ENCODE measurements at places on chromosomes 12 and 14.

- DNase-seq = no peak
Observed at GRCh38 chr12:3049611-3050249, 27.4 kb upstream of the TSPAN9 start.

DNA sequence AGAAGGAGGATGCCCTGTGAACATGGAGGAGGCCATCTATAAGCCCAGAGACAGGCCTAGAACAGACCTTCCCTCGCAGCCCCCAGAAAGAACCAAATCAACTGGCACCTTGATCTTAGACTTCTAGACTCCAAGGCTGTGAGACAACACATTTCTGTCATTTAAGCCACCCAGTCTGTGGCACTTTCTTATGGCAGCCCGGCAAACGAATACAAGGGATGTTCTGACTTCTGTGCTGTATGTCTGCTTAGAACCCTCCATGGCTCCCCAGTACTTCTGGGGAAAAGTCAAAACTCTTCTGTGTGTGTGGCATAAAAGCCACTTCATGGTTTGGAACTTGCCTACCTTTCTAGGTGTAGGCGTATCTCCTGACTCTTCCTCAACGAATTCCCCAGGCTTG is 42.9 kb downstream of the RBM19 start:
- no peak for DNase-seq

GRCh38 chr12:113875691-113876090 is 90.4 kb downstream of the RBM19 start:
- no peak for DNase-seq

DNA sequence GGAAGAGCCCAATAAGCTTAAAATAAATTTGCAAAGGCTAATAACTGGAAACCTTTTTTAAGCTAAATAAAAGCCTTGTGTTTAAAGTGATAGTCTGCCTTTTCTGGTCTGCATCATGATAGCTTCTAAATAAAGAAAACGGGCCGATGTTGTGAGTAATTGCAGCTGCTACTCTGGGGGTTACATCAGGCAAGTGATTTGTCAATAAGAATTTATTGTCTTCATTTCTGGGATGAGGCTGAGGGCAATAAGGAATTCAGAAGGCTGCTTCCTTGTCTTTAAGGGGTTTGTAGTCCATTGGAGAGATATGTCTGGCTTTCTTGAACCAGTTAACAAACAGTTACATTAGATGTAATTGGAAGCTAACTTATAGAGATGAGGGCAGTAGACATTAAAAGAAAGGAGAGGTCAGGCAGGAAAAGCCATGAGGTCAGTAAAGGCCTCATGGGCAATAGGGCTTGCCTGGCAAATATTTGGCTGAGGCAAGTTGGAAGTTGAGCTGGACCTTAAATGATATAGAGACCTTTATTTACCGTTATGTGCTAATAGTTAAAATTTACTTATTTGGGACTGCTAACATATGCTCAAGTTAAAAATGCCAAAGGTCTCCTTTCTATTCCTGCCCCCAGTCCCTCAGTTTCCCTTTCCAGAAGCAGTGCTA is 85.0 kb downstream of the CRADD start:
- no peak for DNase-seq

- DNase-seq = no peak
Observed at GRCh38 chr14:60093606-60094005, 1.9 kb downstream of the PCNX4 start.

DNA sequence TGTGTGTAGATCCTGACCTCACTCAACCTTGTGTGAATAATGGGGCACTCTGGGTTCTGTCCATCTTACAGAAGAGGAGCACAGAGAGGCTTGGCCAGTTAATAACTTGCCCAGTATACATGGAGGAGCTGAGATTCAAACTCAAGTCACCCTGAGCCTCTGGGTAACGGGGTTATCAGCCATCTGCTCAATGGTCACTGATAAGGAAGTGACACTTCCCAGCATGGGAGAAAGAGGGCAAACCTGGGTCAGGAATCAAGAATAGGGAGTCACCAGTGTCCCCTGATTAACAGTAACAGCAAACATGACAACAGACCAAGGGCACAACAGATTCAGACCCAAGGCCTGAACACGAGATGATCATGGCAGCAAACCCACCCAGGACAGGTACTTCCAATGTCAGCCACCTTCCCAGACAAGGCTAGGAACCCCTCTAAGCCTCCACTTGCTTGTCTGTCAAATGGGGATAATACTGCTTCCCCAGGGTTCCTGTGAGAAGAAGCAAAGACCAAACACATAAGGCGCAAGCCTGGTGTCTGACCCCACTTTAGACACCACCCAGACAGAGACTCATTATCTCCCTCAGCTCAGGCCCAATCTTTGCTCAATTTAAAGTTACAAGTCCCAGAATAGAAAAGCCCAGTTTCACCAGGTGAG is 3.6 kb downstream of the CCDC85C start:
- no peak for DNase-seq

DNA sequence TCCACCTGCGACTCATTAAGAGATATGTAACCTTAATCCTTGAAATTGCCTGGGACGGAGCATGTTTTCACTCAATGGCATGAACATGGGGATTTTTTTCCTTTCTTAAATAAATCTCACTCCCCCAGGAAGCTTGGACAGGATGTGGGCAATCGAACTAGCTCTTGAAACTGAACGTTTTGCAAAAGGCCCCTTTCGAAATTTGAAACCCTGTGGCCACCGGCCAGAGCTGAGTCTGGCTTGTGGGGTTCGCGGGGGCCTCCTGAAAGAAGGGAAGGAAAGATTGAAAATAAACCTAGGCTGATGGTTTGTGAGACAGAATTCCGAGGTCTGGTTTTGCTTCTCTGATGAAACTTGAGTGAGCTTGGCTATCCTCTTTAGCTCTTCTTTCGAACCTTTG is 101.4 kb upstream of the RTL1 start:
- DNase-seq = no peak

- DNase-seq = no peak
Observed at GRCh38 chr12:46609674-46610073, 216.1 kb downstream of the SLC38A4 start.

GRCh38 chr14:72568296-72568992 is 325.5 kb downstream of the DPF3 start:
- DNase-seq = no peak

DNA sequence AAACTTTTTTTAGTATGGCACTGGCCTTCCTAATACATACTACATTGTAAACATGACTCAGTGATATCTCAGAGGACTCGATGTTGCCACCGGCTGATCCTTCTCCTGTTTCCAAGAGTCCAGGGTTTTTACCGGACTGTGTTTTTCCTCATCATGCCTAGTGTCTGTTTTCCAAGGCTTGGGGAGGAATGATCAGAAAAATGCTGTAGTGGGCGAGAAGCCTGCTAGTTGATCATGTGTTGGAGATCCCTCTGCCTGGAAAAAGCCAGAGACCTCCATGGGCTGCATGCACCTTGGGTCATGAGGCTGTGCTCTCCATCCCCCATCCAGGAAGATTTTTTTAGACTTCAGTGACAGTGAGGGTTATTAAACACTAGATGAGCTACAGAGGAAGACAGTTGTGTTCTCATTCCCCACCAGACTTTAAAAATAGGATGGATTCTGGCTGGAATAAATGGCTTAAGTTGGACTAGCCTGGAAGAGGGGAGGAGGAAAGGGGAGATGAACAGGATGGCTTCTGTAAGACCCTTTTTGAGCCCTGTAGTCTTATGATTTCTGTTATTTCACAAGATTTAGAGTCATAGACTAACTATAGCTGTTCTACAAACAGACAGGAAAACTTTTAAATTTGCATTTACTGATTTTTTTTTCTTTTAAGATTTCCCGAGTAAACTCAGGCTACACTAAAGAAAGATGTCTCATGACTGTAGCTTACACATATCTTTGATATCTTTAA is 145.7 kb downstream of the SAMD4A start:
- DNase-seq = no peak

- no peak for DNase-seq
Observed at GRCh38 chr12:95988506-95989275, 7.5 kb downstream of the HAL start.

- no peak for DNase-seq
Observed at GRCh38 chr12:77813558-77813957, 17.1 kb upstream of the NAV3 start.

DNA sequence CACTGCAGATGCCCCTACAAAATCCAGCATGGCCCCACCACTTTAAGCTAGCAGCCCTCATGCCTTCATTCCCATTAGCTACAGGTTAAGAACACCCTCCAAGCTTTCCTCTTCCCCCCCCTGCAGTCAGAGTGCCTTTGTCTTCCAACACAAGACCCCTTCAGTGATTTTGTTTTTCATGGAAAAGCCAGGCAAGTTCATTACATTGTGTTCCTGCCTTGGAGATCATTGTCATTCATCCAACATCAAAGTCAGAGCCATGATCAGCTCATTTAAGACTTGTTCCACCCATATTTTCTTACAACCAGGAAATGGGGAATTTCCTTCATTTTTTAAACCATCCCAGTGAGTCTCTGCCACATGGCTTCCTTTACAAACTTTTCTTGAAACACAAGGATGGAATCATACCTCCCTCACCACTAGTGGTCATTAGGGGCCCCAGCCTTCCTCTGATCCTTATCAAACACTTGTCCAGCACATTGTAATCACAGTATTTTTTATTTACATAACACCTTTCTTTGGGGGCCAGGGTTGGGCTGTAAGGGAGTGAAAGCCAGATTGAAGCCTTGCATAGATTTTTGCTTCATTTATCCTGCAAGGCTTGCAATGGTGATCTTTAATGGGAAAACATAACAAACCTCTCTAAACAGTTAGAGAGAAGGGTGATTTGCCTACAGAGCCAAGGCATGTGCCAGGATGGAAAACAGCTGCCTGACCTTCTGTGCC is 765.3 kb downstream of the MED13L start:
- no peak for DNase-seq

DNA sequence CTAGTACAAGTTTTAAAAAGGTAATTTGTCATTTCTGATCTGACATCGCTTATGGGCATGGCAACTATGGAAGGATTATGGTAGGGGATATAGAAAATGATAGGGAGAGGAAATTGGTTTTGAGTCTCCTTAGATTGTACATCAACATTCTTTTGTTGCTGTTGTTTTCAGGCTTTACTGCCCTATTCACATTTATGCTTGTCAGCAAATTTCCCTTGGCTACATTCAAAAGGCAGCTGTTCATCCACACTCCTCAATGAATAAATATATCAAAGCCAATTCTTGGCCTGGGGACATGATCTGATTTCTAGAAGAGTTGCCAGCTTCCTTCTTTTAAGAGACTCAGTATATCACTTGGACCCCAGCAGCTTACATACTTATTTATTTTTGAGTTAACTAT is 283.4 kb downstream of the CEP128 start:
- DNase-seq = no peak

- no peak for DNase-seq
Observed at GRCh38 chr14:54818201-54819133, 84.2 kb downstream of the GCH1 start.

- no peak for DNase-seq
Observed at GRCh38 chr14:22338917-22339715, 249.9 kb downstream of the DAD1 start.

DNA sequence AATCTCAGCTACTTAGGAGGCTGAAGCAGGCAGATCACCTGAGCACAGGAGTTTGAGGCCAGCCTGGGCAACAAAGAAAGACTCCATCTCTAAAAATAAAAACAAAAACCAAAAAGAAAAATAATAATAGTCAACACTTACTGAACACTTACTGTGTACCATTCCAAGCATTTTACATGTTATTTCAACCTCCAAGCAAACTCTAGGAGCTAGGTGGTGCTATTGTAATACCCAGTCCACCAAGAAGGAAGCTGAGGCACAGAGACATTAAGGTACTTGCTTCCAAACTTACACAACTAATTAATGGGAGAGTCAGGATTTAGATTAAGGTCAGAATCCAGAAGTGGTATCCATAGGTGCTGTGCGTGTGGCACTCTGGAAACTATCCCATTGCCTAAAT is 13.7 kb upstream of the OR6J1 start:
- DNase-seq = no peak

- DNase-seq = no peak
Observed at GRCh38 chr14:71666571-71667145, 265.6 kb upstream of the RGS6 start.

- no peak for DNase-seq
Observed at GRCh38 chr12:132391326-132392041, 62.1 kb upstream of the GALNT9 start.

GRCh38 chr12:39581592-39581991 is 38.0 kb downstream of the ABCD2 start:
- DNase-seq = no peak

GRCh38 chr12:63068857-63069442 is 82.1 kb downstream of the AVPR1A start:
- DNase-seq = no peak

DNA sequence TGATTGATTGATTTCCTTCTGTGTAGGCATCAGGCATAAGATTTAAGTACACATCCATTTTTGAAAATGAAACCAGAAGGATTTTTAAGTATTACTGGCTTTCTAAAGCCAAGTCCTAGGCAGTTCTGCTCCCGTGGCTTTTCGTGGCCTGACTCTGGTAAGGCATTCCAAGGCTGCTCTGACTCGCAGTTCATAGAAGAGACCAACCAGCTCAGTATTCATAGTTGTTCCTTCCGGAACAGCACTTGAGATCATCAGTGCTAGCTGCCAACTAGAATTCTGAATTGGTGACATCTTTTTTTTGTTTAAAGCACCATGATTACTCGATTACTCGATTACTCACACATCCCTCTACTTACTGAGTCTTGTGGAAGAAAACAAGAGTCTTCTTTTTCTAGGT is 25.9 kb downstream of the SUDS3 start:
- DNase-seq = no peak

DNA sequence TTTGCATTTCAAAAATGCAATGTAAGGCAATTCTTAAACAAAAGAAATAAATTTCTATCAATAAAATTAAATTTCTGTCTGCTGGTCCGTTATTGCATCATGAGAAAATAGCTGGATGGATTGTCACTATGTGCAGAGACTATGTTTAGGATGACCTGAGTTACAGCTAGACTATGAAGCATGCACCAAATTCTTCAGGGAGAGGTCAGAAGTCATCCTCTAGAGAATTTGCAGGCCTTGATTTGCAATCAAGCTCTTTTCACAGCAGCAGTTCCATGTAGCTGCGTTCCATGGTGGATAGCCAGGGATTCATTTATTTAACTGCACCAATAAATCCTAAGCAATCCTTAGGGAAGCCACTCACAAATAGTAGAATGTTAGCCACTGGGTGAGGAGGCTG is 253.7 kb downstream of the MSRB3 start:
- no peak for DNase-seq

DNA sequence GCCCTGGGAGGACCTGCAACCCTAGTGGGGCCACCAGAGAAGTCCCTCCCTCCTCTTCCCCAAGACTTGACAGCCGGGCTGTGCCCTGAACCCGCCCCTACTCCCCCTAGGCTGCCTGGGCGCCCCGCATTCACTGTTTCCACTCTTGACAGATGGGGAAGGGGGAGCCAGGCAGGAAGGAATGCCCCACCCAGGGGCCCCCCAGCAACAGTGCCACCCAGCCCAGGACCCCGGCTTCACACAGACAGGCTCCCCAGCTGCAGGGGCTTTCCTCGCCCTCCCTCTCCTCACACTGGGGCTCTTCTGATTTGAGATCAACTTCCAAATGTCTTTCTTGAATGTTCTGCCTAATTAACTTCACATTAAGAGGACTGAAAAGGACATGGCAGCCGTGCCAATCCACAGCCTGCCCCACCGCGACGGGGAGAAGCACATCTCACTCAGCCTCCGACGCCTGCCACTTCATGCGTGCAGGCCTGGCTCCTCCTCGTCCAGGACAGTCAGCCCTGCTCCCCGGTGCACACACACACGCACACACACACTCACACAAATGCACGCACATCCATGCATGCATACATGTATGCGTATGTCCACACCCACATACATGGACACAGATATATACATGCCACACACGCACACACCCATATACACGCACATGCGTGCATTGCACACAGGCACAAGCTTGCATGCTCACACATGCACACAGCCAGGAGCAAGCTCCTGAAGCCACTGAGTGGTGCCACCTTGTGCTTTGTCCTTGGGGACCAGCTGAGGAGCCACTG is 19.6 kb upstream of the C14orf180 start:
- DNase-seq = no peak

Data from omental fat pad (tissue), 4 donors.